ENCODE measurements at places on chromosomes 16 and 17.

DNA sequence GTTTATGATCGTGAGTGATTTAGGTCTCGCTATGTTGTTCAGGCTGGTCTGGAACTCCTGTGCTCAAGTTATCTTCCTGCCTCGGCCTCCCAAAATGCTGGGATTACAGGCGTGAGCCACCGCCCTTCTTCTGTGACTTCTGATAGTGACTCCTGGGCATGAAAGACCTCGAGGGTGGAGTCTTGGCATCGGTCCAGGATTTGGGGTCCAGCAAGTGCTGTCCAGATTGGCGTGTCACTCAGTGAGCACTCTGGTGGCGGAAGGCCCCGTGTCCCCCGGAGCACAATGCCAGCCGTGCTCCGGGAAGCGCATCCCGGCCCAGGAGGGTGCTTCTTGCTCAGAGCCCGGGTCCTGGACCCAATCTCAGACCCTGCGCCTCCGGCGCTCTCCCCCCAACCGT is 6.8 kb downstream of the OR1F1 start:
- no peak for DNase-seq

DNA sequence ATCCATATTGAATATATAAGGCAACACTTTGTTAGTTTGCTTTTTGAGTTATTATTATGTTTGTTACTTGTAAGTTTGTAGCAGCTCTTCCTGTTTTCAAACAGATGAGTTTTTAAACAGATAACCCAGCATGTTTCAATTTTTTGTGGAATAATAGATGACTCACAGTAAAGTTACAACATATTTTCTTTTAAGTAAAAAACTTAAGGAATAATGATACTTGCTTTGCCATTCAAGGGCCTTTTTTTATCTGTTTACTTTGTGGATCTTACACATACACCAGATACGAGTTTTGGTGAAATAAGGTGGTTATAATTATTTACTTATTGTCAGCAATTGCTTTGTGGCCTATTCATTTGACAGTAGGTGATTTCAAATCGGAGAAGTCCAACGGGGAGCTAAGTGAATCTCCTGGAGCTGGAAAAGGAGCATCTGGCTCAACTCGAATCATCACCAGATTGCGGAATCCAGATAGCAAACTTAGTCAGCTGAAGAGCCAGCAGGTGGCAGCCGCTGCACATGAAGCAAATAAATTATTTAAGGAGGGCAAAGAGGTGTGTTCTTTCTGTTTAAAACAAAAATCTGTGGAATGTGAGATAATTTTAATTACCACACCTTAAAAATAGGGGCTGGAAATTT is 66.3 kb downstream of the BPTF start:
- no peak for DNase-seq

DNA sequence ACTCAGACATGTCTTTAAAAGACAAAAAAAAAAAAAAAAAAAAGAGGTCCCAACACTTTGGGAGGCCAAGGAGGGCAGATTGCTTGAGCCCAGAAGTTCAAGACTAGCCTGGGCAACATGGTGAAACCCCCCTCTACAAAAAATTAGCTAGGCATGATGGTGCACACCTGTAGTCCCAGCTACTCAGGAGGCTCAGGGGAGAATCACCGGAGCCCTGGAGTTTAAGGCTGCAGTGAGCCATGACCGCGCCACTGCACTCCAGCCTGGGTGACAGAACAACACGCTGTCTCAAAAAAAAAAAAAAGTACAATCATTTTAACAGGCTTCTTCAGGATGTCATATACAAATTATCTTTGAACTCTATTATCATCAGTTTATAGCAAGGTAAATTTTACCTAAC is 22.0 kb downstream of the C16orf87 start:
- DNase-seq, result no peak

GRCh38 chr16:63684149-63685101 is 1437.4 kb downstream of the CDH11 start:
- DNase-seq, result no peak

DNA sequence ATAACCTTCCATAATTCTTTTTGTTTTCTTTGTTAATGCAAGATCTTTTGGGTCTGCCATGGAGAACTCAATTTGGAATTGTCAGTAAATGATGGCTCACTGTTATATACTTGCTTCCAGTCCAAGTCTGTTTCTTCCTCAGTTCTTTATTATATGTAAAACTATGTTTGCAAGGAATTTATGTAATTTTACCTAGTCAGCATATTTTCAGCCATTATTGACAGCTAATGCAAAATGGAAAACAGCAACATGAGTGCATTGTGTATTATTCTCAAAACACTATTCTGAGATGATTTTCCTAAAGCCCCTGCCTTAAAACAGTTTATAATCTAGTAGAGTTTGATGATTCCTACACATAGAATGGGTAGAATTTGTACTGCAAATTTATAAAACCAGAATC is 167.5 kb downstream of the TANC2 start:
- DNase-seq, result no peak

DNA sequence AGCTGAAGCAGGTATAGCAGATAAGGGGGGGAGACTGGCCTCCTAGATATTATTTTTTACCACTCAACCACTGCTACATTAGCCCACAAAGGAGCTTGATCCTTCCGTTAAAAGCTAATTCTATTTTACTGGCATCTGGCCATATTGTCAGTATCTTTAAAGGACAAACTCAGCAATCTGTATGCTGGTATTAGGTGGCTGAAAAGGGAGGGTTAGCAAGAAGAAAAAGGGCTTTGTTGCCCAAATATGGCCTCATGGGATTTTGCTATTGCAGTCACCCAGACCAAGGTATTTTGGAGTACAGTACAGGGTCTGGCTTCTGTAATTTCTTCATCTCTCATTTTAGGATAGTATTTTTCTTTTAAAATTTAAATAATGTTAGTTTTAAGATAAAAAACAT is 14.4 kb downstream of the RFWD3 start:
- no peak for DNase-seq

DNA sequence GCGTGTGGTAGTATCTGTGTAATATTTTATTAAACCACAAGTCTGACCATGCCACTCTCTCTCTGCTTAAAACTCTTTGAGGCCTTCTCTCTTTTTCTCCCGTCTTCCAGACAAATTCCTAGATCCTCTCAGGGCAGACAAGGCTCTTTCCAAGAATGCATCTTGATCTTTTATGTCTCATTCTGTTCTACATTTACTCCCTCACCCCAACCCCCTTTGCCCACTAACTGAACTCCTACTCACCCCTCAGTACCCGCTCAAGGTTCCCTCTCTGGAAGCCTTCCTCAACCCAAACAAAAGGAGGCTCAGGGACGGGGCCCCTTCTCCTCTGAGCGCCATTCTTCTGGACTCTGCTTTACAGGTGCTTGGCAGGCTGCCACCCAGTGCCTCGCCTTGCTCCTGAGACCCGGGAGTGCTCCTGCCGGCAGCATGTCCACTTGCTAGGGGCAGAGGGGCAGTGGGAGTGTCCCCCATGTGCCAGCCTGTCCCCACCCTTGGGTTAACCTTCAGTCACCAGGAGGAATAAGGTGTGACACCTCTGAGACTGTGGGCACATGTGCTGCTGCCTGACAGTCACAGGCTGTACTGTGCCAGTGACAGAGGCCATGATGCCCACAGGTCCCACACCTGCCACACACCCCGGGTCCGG is 9.2 kb downstream of the SLC13A2 start:
- DNase-seq, result no peak

GRCh38 chr17:78923660-78924453 is 1.3 kb downstream of the TIMP2 start:
- DNase-seq, result peak; percentile 39

- no peak for DNase-seq
Observed at GRCh38 chr17:66277191-66277590, 25.2 kb upstream of the PRKCA start.

- no peak for DNase-seq
Observed at GRCh38 chr17:72850410-72851118, 241.9 kb downstream of the SLC39A11 start.

Measured in activated CD8-positive, alpha-beta memory T cell treated with anti-CD3 and anti-CD28 coated beads for 1 hour (primary cell).